Left lung (tissue), 14 donors: ENCODE measurements at places on chromosomes 2 and 18. TPM values are rescaled to one million over a fixed set of nuclear protein-coding genes. Genes with fewer than 3 reads are reported as not detected.

LRRTM4 gene
- 2.7 TPM for polyA plus RNA-seq

SETBP1 gene
- polyA plus RNA-seq, result 21.4 TPM

DNA sequence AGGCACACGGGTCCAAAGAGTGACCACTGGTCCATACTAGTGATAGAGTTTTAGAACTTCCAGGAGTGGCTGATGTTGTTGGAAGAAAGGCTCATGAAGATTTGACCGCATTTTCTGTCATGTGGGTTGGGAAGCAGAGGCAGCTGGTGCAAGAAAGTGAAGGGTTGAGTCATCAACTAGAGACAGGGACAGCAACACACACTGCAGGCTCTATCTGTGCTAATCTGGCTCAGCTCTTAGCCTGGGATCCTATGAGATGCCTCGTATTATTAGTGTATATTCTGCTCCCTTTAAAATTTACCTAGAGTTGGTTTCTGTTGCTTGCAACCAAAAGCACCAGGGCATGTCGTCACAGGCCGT lies 2.5 kb upstream of the SH3RF3 start:
- DNase-seq, result no peak

GRCh38 chr18:49631146-49631866 lies 69.4 kb downstream of the LIPG start:
- no peak for DNase-seq

DNA sequence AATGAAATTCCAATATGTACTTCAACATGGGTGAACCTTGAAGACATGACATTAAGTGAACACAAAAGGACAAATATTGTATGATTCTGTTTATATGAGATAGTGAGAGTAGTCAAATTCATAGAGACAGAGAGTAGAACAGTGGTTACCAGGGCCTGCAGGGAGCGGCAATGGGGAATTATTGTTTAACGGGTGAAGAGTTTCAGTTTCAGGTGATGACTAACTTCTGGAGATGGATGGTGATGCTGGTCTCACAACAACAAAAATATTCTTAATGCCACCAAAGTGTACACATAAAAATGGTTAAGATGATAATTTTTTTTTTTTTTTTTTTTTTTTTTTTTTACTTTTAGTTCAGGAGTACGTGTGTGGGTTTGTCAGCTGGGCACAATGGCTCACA lies 109.4 kb upstream of the TMEM200C start:
- no peak for DNase-seq
